ENCODE measurements at places on chromosomes 3 and 15.

DNA sequence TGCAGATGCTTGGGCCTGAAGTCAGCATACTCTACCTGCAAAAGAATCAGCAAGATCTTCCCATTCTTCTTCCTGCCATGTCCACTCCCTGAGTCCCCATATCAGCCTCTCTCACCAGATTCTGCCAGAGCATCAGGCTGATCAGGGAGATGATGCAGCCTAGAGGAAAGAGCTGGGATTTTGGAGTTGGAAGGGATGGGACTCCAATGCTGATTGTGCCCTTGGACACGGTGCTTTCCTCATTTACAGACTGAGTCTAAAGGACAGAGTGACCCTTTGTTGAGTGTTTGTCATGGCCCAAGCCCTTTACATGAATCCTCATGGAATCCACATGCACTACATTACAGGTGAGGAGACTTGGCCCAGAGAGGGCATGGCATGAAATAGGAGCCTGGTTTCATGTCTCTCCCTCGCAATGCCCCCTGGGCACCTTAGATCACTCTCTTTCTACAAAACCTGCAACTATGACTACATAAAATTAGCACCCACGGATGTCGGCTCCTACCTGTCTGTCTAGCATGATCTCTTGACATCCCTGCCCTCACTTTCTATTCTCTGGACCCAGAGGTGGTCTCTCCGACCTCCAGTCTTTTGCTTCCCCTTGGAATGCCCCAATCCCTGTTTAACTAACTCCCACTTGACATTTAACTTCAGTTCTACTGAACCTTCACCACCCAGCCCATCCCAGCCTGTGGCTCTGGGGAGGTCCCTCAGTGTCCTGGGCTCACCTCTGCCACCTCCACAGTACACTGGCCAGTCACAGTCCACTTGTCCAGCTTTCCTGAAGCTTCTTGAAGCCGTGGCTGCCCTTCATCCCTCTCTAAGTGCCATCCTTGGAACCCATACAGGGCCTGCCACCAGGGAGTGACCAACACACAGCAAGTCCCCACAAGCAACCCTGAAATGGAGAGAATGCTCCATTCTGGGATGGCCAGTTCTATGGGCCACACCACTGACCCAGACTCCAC is 173.5 kb downstream of the ABHD5 start:
- no peak for DNase-seq

DNA sequence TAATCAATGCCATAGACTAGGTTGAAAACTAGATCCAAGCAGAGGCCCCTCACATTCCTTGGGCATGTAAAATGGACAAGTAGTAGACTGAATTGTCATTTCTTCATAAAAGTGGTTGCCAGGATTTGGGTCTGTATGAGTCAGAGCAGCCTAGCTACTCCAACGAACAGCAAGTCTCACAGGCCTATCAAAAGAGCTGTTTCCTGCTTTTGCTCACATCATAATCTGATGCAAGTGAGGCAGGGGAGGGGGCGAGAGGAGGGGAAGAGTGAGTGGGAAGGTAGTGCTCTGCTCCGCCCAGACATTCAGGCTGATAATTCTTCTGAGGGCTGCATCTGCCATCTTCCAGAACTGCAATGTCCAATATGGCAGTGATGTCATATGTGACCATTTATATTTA is 228.9 kb upstream of the PRICKLE2 start:
- peak; percentile 53 for DNase-seq

DNA sequence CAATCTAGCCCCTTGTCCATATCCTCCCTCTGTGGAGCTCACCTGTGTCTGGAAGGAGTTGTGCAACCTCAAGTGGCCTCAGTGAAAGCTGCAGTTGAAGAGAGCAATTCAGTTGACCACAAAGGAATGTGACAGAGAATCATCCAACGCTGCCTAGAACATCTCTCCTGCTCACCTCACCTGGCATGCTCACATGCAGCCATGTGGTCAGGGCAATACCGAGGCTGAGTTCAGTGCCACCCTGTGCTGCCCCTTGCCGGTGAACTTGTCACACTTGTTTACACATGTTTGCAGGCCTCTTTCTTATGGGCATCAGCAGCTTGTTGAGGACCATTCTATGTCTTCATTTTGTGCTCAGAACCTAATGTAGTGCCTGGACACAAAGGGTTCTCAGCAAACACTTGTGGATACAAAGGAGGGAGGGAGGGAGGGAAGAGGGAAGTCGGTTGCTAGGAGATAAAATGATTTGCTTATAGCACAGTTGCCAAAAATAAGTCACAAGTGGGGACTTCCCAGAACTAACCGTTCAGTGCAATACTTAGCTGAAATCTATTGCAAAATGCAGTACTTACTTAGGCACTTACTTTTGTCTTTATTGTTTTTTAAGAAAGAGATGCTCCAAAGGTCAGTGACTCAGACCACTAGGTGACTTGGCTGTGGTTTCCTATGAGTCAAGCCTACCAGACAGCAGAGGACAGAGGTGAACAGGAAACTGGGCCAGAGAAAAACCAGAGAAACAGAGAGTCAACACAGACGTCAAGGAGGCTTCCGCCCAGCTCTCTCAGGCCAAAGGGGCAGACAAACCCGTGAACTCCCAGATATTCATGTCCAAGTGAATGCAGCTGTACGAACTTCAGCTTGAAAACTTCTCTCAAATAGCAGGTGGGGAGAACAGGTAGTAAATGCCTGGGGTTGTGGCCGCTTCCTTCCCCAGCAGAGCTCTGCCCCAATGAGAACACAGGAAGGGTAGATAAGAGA is 227.8 kb upstream of the CTNNB1 start:
- peak; percentile 97 for DNase-seq

- DNase-seq: peak; percentile 89
These were observed 256.2 kb upstream of the IL12A start for GRCh38 chr3:159732172-159733111.

- no peak for DNase-seq
These were observed at the start of gene EPM2AIP1 for GRCh38 chr3:36992806-36993325. TSS of gene EPM2AIP1 (minus strand) at chr3:36993131. CDS start at chr3:36993077, 54 bp downstream.

DNA sequence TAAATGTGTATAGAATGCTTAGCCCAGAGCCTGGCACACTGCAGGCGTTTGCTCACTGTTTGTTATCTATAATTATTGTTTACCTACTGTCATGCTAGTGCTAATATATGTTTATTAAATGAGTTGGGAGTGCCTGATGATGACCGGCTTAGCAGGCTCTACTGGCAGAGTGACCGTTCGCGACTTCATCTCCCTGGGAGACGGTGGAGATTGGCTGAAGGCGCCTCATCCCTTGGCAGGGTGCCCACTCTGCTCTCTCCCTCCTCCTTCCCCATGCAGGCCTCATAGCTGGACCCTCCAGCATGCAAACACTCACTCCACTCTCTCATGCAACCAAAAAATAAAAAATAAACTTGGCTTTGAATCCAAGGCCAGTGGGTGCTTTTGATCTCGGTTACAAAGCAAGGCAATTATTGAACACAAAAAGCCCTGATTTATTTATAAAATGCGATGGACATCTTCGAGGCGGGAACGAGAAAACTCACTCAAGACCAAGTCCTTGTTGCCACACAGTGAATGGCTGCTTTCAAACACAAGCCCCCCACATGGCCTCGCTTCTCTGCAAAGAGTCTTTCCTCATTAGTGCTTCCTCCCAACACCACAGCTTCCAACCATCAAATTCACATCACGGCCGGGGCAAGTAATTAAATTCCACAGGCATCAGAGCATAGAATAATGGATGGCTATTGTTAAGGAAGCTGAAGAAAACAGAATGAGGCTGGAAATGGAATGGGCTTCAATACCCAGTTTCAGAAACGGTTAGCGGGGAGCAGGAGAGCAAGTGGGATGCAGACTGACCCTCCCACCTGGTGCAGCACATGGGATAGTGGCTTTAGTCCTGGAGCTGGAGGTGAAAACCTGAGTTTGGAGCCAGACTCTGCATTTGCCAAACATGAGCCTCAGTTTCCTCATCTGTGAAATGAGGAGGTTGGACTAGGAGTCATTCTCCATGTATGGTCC is 135.7 kb upstream of the RAD18 start:
- DNase-seq: peak; percentile 6

All from M059J (cell line).